Psoas muscle (tissue), 8 donors: ENCODE measurements at places on chromosomes 6 and 20. TPM values are rescaled to one million over a fixed set of nuclear protein-coding genes. Genes with fewer than 3 reads are reported as not detected.

POPDC3 gene
- total RNA-seq = 170 TPM

DNA sequence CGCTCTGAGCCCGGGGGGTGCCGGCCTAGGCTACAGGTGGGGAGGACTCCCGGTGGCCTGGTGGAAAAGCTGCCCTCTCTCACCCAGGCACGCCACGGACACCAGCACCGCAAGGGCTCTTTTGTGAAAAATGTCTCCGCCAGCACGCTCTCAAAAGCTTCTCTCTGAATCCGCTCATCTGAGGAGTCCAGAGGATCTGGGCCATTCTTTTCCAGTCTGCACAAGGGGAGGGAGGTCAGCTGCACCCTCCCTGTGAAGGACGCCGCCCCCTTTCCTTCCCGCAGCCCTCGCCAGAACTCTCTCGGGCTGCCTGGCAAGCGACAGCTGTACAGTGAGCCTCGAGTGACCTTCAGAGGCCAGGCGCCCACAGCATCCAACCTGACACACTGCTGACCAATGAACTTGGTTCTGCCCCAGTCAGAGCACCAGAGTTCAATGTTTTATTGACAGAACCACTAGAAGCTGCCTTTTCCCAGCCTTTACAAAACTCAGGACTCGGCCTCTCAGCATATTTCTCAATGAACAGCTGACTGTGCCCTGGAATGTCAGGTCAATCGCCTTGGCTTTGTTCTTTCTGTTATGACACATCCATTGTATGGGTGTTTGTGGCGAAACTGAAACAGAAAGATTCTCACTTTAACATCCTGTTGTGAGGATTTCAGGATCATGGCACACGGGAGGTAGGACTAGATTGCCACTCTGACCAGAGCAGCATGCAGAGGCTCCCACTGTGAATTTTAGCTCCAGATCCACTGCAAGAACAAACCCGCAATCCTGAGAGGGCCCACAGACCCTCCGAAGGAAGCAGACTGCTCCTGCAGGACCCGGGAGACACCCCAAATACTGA is 26.7 kb downstream of the SERPINB9 start:
- H3K4me3 ChIP-seq = peak overlapping the region; percentile 67
- H3K27me3 ChIP-seq = no peaks in the 10 kb centered on the region
- H3K36me3 ChIP-seq = no peaks in the 10 kb centered on the region

- DNase-seq = no peak
- H3K36me3 ChIP-seq = no peaks in the 10 kb centered on the region
- H3K27me3 ChIP-seq = peaks cover 2% of the 10 kb centered on the region
Observed at GRCh38 chr6:10170816-10171215, 244.1 kb downstream of the TFAP2A start.

DNA sequence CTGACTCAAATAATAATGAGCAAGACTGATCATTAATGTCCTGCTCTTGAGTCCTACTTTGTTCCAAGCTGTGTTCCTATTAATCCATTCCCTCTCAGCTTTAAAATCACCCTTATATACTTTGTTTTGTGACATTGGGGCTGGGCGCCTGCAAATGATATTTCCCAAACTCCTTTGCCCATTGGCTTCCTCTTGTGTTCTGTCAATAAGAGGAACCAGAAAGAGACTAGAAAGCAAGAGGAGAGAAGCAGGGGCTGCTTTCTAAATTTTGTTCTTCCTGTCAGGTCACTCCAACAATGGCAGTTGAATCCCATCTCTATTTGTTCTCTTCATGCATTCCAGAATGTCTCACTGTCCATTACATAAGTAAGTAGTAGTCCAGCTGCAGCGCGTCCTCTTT is 21.6 kb upstream of the TRIM27 start:
- H3K27me3 ChIP-seq = no peaks in the 10 kb centered on the region
- DNase-seq = no peak
- H3K4me1 ChIP-seq = peaks cover 16% of the 10 kb centered on the region

TRAPPC3L gene
- total RNA-seq = not detected

- H3K27ac ChIP-seq = no peak overlapping the region
- no peaks in the 10 kb centered on the region for H3K36me3 ChIP-seq
- no peak overlapping the region for H3K4me3 ChIP-seq
- DNase-seq = peak; percentile 65
- H3K27me3 ChIP-seq = peaks cover 61% of the 10 kb centered on the region
Observed at GRCh38 chr20:46253391-46253790, 54.9 kb downstream of the CDH22 start.

DNA sequence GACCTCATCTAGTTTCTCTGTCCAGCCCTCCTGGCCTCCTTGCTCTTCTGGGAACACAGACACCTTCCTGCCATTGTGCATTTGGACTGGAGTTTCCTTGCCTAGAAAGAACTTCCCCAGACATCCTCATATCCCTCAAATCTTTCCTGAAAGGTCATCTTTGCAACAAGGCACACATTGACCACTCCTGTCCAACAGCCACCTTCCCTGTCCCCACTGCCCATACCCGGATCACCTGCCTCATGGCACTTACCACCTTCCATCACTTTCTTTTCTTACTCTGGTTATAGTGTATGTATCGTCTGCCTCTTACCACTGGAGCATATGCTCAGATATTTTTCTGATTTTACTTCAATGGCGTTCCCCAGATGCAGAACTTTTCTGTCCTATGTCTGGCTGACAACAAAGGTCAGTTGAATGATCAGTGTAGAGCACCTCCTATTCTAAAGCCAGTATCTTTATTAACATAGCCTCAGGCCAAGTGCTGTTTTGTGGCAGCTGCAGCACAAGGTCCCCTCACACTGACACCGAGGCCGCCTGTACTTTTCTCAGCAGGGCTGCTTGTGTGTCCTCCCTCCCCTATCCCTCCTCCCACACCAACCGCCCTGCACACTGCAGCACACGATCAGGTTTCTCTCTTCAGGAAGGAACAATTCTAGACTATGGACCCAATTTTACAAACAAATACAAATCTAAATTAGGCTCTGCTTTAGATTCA is 4.1 kb downstream of the HLA-C start:
- no peaks in the 10 kb centered on the region for H3K27me3 ChIP-seq
- H3K36me3 ChIP-seq = no peaks in the 10 kb centered on the region
- no peaks in the 10 kb centered on the region for H3K4me1 ChIP-seq
- no peak overlapping the region for H3K27ac ChIP-seq
- no peak for DNase-seq

GRCh38 chr20:57479196-57479595 is 45.7 kb downstream of the CTCFL start:
- no peaks in the 10 kb centered on the region for H3K27me3 ChIP-seq
- H3K27ac ChIP-seq = no peak overlapping the region
- H3K36me3 ChIP-seq = no peaks in the 10 kb centered on the region
- H3K4me1 ChIP-seq = peaks cover 7% of the 10 kb centered on the region
- DNase-seq = no peak
